Anterior cingulate cortex (tissue), 58 donors: ENCODE measurements at places on chromosomes 3 and 15.
A peak's percentile ranks its signal among the peaks of the same experiment; 100 is the strongest.

DNA sequence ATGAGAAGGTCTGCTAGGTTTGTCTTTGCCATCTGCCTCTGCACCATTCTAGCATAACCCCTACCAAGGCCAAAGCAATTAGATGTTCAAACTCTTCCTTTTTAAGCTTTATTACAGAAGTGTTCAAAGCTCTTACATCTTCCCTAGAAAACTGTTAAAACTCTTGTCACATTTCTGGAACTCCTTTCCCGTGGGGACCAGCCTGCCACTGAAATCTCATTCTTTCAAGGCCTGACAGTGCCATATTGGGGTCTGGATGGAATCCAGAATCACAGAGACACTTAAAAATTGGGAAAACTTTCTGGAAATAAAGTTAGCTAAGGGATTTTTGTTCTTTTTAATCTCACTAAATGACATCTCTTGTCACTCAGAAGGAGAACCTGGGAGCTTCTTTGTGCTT, 153.8 kb upstream of the SLCO3A1 start:
- no peak for DNase-seq

- DNase-seq = no peak
Observed at GRCh38 chr3:168083906-168084305, 11.8 kb downstream of the GOLIM4 start.

- no peak for DNase-seq
Observed at GRCh38 chr3:107446706-107447105, 69.5 kb downstream of the CCDC54 start.

DNA sequence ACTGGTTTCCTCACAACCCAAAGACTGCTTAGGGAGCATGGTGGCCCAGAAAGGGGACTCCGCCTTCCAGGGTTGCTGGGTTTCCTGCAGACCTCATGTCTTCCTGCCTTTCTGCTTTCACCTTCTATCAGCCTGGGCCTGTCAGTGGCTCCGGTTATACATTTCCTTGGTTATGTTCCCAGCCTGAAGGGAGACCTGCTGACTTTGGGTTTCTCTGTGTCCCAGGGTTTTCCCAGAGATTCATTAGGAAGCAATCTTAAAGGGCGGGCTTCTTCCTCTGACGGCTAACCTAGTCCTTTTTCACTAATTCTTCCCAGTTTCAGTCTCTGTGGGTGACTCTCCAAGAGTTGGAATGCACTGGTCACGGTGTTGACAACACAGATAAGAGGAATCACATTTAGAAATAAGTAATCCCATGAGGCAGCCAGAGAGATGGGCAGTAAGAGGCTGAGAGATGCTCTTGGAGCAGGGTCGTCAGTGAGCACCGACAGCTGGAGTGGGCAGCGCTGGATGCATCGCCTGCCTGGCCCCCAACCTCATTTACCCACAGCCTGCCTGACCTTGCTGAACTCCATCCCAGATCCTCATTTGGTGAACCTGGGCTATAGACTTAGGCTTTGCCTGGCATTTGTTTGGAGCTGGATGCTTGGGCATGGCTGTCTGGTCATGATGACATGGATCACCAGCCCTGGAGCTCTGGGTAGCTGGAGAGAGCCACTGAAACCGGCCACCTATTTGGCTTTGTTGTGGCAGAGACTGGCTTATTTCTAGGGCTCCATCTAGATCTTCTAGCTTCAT, 10.0 kb upstream of the EHD4 start:
- no peak for DNase-seq

- no peak for DNase-seq
Observed at GRCh38 chr3:146274833-146275232, 23.9 kb upstream of the PLSCR4 start.

GRCh38 chr3:160099834-160100233, 111.2 kb downstream of the IL12A start:
- no peak for DNase-seq

- no peak for DNase-seq
Observed at GRCh38 chr3:37741644-37742043, 120.0 kb upstream of the CTDSPL start.

DNA sequence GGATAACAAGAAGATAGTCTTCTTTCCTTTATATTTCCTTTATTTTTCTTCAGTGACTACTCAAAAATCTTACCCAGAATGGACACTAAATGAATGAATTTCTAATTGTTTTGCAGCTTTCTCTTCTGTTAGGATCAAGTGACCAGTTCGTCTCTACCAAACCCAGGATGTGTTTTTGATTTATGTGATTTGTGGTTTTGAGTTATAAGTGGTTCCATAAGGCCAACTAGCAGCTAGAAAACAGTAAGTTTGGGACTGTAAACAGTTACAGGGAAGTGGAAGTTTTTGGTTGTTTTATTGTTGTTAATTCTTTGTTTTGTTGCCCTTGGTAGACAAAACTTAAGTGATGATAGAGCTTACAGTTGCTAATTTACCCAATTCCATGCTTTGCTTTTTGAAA, 456.5 kb downstream of the IL5RA start:
- no peak for DNase-seq

GRCh38 chr3:125694761-125695294, 99.5 kb upstream of the OSBPL11 start:
- peak; percentile 14 for DNase-seq

DNA sequence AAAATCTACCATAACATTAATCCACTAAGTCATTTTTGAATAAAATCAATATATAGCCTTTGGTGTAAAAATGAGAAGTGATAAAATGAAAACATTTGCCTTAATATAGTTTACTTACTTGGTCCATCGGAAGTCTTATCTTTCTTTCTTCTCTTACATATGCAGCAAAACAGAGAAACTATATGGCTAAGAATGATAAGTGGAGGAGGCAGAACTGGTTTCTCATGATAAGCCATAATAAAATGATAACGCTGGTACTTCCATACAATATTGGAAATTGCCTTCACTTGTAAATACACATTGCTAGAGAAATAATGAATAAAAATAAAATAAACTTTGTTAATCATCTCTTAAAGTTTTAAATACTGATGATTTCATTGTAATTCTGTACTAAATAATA, 47.8 kb upstream of the USP50 start:
- no peak for DNase-seq

GRCh38 chr3:149277331-149277813, 55.7 kb upstream of the CP start:
- DNase-seq = no peak

- DNase-seq = no peak
Observed at GRCh38 chr3:197417441-197417840, 119.0 kb upstream of the DLG1 start.

GRCh38 chr3:45631486-45631885, 36.9 kb downstream of the LIMD1 start:
- DNase-seq = no peak

GRCh38 chr3:118472586-118472985, 562.1 kb downstream of the IGSF11 start:
- DNase-seq = no peak

DNA sequence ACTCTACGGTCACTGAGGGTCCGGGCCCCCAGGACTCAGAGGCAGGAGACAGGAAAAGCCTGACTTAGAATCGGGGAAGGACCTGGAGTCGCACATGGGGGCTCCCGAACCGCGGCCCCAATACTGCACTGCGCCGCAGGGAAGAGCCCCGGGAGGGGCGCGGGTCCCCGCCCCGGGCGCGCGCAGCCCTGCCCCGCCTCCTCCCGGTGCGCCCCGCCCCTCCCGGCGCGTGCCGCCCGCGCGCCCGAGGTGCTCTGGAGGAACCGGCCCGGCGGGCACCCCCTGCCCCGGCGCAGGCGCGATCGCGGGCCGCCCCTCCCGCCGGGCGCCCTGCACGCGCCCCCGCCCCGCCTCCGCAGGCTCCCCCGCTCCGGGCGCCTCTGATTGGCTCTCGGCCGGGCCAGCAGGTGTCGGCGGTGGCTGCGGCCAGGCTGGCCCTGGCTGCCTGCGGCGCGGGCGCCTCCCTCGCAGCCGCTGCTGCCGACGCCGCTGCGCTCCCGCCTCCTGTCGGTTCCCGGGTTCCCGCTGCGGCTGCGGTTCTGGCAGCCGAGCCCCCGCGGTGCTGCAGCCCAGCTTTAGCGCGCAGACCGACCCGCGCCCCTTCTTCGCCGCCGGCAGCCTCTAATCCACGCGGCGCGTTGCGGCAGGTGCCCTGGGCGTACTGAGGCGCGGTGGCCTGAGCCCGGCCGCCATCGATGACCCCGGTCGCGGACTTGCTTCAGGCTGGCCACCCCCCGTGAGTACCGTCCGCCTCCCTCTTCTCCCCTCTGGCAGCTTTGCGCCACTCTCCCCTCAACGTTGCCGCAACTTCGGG, at the start of gene MYRIP:
MYRIP (plus strand) TSS at position 429 of the 814 bp plus-strand sequence. CDS start 91,208 bp downstream, outside the sequence.
- no peak for DNase-seq
